ENCODE measurements at places on chromosomes 12 and 14.
A peak's percentile ranks its signal among the peaks of the same experiment; 100 is the strongest.

DNA sequence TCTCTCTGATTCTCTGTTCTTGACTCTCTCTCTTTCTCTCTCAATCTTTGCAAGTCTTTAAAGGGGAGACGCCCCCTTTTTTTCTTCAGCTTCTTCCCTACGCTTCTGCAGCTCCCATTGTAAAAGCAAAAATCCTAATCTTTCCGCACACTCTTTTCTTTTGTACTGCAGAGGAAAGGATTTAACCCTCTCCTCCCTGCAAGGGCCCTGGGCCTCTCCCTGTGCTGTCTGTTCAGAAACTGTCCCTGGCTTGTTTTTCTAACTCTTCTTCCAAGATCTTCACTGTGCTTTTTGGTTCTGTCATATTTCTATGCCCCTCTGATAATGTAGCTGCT is 10.9 kb upstream of the SALL2 start:
- no peak for DNase-seq

GRCh38 chr14:68669111-68669511 is 123.8 kb downstream of the ZFP36L1 start:
- DNase-seq: peak; percentile 41

- DNase-seq: no peak
Observed at GRCh38 chr12:18723752-18724151, 14.1 kb downstream of the PLCZ1 start.

GRCh38 chr12:52035190-52035589 is 16.1 kb upstream of the NR4A1 start:
- no peak for DNase-seq

DNA sequence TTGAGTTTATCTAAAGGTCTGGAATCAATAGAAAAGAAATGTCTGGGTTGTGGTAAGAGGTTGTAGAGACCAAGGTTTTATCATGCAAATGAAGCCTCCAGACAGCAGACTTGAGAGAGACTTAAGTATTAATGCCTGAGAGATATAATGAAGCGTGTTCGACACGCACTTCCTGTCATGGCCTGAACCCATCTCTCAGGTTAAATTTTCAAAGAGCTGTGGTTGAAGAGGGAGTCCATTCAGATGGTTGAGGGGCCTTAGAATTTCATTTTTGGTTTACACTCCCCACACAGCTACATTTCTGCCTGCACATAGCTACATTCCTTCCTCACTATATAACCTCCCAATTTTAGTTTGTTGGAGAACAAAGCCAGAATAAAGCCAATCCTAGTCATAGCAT is 10.1 kb upstream of the CLEC12A start:
- DNase-seq: no peak

DNA sequence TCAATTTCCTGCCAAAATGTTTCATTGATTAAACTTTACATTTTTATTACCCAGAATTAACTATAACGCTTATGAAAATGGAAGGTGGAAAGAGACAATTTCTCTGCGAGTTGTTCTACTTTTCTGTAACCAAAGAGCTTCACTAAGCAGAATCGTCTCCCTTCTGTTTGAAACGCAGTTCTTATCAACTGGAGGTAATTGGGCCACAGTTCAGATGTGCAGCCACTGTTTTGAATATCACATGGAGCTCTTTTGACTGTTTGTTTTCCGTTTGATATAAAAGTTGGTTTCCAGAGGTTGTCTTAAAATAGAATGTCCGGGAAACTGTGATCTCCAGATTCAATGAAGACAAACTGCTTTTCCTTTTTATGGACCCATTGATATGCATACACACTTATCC is 183.3 kb upstream of the SEL1L start:
- DNase-seq: no peak

- DNase-seq: no peak
Observed at GRCh38 chr12:17352164-17352563, 737.8 kb downstream of the RERGL start.

- DNase-seq: peak; percentile 87
Observed at GRCh38 chr12:3041558-3042164, 35.5 kb upstream of the TSPAN9 start.

DNA sequence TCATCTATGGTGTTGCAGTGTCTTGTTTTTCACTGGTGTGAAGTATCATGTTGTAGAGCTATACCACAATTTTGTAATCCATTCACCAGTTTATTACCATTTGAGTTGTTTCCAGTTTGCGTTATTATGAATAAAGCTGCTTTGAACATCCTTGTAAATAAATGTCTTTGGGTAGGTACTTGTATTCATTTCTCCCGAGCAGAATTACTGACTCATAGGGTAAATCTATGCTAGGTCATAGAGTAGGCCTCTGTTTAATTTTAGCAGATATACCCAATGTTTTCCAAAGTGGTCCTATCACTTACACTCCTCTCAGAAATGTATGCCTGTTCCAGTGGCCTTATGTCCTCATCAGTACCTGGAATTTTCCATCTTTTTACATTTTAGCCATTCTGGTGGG is 6.6 kb upstream of the GOLGA5 start:
- DNase-seq: no peak

- DNase-seq: peak; percentile 78
Observed at GRCh38 chr12:14769466-14769968, 33.8 kb downstream of the WBP11 start.

DNA sequence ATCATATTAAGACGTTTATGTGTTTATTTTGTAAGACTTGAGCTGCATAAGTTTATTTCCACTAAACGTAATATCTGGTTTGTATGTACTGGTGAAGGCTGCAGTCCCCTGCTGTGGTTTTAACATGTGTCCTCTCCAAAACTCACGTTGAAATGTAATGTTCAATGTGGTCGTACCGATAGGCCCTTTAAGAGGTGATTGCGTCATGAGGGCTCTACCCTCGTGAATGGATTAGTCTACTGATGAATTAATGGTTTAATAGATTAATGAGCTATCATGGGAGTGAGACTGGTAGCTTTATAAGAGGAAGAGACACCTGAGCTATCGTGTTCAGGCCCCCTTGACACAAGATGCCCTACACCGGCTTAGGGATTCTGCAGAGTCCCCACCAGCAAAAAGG is 14.9 kb downstream of the LRIG3 start:
- DNase-seq: no peak

- DNase-seq: no peak
Observed at GRCh38 chr14:68968051-68968450, 11.1 kb downstream of the ACTN1 start.

DNA sequence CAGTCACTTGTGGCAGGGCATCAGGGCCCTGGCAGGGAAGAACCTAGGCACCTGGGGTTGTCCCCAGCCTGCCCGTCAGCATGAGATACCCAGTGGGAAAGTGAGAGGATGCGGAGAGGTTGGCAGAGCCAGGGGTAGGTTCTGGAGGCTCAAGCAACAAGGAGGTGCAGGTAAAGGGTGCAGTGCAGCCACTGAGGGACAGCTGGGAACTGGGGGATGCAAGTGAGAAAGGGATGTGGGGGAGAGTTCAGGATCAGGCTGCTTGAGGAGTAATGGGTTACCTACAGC is 18.7 kb downstream of the VASH1 start:
- no peak for DNase-seq

DNA sequence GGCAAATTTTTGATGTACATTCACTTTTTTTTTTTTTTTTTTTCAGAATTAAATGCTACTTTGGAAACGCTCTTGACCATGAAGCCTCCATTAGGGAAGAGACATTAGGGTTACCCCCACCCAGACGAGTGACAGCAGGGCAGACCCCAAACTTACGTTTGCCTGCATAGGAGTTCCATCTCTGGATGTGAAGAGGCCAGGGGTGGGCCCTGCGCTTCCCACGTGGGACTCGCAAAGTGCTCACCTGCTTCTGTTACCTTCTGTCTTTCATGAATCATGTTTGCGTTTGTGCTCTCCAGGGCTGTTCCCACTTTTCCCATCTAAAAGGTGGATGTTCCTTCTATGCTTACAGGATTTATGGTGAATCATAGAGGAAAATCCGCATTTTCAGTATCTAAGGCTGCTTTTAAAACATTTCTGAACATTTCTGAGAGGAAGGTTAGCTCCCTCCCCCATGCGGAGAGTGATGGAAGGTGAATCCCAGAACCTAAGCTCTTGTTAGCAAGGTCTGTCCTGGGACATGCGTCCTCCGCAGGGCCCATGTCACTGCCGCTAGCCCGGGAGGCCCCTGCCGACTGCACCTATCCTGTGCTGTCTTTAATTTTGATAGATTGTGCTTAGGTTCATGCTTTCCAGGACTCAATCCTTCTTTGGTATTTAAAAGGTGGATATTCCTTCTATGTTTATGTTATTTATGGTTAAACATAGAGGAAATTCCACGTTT is 135.7 kb upstream of the RTL1 start:
- no peak for DNase-seq

DNA sequence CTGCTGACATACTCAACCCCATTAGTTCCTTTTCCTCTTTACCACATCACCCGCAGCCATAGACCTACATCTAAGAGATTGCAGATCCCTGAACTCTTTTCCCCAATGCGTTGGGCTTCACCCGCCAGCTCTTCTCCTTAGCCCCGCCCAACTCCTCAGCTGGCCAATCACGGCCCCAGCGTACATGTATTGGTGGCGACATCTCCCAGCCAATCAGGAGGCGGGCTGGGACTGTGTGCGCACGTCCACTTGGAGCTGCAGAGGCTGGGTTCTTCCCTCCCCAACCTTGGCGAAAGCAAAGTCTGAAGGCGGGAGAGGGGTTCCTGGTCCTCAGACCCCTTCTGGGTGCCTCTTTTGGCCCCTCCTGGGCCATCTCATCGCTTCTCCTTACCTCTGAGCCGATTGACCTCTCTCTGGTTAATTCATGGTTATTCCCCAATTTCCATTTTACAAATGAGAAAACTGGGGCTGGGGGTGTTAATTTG is 11.0 kb downstream of the PDE1B start:
- DNase-seq: peak; percentile 95

- DNase-seq: no peak
Observed at GRCh38 chr12:15801770-15802744, 12.9 kb upstream of the EPS8 start.

GRCh38 chr12:16027002-16027401 is 115.9 kb downstream of the DERA start:
- no peak for DNase-seq

- DNase-seq: peak; percentile 69
Observed at GRCh38 chr14:89915114-89915878, 39.2 kb downstream of the EFCAB11 start.

DNA sequence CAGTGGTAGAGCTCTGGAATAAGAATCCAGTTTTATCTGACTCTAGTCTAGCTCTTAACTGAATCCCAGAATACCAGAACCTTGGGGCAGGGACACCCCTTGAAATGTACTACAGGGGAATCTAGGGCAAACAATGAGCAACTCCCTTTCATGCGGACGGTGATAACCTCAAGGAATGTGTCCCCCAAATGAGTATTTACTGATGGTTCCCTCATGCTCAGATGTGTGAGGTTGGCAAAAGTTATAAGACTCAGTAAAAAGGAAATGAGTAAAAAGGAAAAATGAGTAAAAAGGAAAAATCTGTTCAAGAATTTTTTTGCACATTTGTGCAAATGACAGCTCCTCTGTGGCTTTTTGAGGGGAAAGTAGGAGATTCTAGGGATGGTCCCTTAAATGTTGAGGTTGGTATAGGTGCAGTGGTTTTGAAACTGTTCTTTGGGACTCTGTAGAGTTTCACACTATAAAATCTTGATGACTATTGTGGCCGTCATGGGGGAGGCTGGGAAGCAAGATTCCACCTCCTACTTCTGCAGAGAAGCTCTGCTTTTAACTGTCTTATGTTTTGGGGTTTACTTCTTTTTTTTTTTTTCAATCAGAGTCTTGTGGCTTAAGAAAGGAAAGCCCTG is 58.6 kb downstream of the NRXN3 start:
- no peak for DNase-seq

DNA sequence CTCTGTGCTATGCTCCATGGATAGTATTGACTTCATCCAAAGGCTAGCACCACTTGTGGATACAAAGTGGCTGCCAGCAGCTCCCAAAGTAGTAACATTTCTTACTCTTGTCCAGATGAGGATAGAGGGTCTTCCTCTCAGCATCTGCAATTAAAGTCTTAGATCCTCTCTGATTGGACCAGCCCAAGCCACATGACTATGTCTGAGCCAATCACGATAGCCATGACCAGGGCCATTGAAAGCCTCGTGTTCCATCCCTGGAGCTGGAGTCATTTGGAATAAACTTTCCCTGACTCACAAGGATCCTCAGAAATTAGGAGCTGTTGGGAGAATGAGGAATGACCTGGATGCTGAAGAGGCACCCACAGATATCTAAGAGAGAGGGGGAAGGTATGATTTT is 28.5 kb upstream of the SLC24A4 start:
- no peak for DNase-seq

GRCh38 chr14:28767853-28768741 is 1.5 kb downstream of the FOXG1 start:
- DNase-seq: no peak

- DNase-seq: no peak
Observed at GRCh38 chr12:110233212-110233903, 47.7 kb upstream of the ATP2A2 start.

GRCh38 chr14:22433069-22433468 is 156.0 kb downstream of the DAD1 start:
- no peak for DNase-seq

All from kidney (tissue), 22 donors.